Endothelial cell (in vitro differentiated cells): ENCODE measurements at places on chromosomes 7 and 10.

DNA sequence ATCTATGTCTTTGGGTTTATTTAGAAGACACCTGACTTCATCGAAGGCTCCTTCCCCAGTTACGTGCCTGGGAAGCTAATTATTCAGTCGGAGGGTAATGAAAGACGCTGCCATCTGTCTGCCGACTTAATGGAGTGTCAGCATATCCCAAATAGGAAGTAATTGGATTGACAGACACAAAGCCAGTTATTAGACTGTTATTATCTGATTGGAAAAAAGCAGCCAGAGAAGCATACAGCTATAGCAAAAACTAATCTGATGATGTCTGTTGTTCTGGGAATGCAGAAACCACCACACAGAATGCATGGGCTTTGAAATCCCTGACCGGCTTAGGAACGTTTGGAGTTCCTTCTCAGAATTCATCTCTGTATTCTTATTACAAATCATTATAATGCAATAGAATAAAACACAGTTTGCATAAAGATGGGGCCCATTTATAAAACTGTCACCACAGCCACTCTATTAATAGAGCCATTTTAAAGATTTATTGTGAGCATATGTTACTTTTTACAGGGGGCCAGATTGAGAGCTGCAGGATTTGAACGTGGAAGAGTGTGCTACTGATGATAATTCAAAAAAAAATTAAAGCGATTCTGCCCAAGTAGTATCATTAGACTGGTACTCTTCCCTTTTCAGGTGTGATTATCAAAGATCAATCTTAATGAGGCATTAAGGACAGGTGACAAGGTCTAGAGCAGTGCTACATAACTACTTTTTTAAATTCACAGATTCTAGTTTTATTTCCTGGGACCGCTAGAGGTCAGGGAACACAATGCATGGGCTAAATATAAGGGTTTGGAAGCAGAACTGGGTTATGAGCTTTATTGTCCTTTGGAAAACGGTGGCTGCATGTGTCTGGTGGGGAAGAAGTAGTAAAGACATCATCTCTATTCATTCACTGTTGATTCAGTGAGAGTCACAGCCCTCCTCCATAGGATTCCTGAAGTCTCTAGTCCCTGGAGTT is 330.1 kb upstream of the LRGUK start:
- no peak for DNase-seq

DNA sequence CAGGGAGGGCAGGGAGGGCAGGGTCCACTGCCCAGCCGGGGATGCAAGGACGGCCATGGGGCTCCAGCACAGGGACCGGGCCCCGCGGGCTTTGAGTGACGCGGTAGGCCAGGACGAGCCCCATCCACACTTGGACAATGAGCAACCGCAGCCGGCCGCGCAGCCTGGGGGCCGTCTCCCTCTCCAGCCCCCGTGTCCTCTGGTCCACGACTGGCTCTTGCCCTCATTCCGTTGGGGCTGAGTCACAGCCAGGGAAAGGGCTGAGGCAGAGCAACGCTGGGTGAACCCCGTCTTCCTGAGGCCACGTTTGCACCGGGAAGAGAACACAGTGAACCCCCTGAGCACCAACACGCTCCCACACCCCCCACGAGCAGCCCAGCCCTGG is 23.7 kb downstream of the SHH start:
- DNase-seq, result no peak

DNA sequence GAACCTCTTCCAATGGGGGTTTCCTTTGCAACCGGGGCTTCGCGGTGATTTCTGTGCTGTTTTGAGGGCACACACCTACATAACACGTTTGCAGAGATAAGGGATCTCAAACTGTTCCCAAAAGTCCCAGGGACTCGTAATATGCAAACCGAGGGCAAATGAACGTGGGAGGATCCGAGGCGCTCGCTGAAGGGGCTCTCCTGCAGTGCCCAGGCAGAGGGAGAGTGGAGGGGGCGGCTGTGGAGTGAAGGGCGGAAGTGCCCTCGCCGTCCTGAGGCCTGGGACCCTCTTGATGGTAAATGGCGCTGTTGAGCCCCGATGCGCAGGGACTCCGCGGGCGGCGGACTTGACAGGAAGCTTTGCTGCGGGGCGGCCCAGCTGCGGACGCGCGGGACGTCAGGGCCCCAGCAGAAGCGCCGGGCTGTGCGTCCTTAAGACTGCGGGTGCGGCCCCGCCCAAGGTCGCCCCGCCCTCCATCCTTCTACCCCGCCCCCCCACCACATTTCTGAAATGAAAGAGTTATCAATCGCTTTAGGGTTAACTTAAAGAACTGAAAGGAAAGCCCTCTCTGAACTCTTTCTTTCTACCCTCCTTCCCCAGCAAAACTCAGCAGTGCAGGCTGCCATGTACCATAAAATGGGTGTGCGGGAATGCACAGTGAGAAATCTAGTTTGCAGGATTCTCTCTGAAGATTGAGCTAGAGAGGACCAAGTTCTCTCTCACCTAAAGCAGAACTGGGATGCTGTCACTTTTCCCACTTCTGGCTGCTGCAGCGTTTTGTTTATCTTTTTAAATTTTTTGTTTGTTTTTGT is 151.8 kb upstream of the YAE1 start:
- peak; percentile 61 for DNase-seq

GRCh38 chr10:24465124-24465874 is 256.4 kb downstream of the KIAA1217 start:
- DNase-seq, result no peak

GRCh38 chr7:15667991-15668390 is 18.5 kb downstream of the MEOX2 start:
- no peak for DNase-seq

GRCh38 chr10:23404461-23404980 is 34.4 kb upstream of the OTUD1 start:
- DNase-seq, result no peak

- DNase-seq, result no peak
Measured at GRCh38 chr10:78304091-78305045, 270.7 kb downstream of the RPS24 start.

- DNase-seq, result no peak
Measured at GRCh38 chr10:74973741-74974392, 137.6 kb upstream of the SAMD8 start.

DNA sequence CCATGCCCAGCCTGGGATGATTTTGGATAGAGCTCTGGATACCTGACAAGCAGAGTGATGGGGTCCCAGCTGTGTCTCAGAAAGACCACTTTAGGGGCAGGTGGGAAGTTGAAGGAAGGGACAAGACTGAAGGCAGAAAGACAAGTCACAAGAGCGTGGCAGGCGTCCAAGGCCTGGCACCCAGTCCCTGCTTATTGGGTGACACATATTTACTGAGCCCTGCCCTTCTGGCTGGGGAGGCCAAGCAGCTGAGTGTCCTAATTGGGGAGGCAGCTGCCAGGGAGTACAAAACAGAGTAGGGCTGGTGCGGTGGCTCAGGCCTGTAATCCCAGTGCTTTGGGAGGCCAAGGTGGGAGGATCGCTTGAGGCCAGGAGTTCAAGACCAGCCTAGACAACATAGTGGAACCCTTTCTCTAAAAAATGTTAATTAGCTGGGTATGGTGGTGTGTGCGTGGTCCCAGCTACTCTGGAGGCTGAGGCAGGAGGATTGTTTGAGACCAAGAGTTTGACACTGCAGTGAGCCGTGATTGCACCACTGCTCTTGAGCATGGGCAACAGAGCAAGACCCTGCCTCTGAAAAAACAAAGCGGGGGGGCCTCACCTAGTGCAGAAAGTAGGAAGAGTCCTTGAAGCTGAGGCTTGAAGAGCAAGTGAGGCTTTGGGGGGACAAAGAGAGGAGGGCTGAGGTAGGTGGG is 53.0 kb upstream of the GTF2I start:
- no peak for DNase-seq
